ENCODE measurements at places on chromosomes 11 and 22.

GRCh38 chr11:57410287-57410686, 16.6 kb downstream of the SLC43A3 start:
- no peak for ATAC-seq

DNA sequence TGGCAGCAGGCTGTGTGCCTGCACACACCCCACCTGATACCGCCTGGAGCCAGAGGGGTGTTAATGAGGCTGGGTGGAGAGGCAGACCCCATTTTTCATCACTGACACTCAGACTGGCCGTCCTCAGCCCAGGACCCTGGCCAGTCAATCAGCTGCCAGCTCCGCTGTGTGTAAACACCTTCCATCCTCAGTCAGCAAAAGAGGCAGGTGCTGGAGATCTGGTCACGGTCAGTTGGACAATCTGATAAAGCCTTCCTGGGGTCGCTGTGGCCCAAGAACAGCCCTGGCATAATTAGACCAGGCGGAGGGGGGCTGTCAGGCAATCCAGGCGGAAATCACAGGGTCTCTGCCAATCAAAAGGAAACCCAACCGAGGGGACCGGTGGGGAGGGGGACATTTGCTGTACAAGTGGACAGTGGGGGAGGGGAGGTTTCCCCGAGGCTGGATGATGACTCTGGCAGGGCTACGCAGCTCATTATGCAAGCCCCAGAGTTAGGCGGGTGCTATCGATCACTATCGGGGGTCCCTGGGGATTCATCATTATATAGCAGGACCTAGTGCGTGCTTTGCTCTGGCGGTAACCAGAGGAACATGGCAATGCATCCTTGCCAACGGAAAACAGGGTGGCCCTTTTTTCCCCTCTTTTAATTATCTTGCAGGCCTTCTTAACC, 72.9 kb downstream of the ABTB2 start:
- ATAC-seq = no peak

DNA sequence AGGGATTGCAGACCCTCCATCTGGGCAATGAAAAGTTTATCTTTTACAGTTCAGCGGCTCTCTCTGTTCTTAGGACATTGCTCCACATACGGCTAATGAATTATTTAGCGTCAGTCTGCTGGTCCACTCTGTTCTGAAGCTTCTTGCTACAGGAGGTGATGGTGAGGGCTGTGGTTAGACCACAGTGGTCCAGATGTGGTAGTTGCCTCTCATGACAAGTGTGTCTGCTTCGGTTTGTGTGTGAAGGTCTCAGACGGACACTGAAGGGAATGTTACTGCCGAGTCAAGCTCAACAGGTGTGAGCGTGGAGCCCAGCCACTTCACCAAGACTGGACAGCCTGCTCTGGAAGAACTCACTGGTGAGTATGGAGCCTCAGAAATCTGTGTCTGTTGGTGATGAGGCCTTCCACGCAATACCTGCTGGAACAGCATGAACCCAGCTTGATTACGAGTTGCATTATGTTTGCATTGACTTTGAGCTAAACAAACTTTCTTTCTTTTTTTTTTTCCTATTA, 220.8 kb downstream of the DBX1 start:
- no peak for ATAC-seq

- ATAC-seq = no peak
Observed at GRCh38 chr11:6632116-6633073, 13.2 kb upstream of the TPP1 start.

DNA sequence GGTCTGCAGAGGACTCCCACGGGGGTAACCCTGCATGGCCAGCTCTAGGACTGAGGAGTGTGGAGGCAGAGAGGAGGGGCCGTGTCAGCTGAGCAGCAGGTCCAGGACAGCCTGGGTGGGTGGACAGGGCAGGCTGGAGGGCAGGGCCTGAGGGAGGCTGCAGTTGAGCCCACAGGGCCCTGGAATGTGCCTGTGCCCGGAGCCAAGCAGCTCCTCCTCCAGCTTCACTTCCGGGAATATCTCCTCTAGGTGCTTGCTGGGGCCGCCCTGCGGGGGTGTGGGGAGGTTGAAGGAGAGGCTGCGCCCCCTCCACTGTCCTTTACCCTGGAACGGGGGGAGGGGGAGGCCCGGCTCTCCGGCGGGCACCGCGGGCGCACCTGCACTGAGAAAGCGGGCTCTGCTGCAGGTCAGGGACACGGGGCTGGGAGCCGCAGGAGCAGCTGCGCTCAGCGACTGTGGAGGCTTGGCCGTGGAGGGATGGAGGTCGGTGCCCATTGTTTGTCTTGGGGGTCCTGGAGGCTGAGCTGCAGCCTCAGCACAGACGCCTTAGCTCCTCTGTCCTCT, 1293.2 kb downstream of the BRD1 start:
- no peak for ATAC-seq

DNA sequence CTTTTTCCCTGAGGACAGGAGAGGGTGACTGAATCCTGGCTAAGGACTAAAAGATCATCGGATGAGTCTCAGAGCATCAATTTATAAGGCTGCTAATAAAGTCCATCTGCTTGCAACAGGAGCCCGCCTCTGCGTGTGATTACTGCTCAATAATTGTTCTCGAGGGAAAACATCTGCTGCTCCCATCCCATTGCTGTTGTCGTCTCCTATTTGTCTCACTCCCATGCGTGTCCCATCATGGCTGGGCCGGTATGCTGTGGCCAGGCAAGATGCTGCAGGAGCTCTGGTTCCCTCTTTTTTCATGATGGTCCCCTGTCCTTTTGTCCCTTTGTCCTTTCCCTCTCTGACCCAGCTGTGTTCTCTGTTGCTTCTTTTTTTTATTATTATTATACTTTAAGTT, 121.2 kb downstream of the SPATA19 start:
- no peak for ATAC-seq

- no peak for ATAC-seq
Observed at GRCh38 chr22:43848366-43849171, 13.7 kb downstream of the SULT4A1 start.
